ENCODE measurements at places on chromosomes 1 and 21.

DNA sequence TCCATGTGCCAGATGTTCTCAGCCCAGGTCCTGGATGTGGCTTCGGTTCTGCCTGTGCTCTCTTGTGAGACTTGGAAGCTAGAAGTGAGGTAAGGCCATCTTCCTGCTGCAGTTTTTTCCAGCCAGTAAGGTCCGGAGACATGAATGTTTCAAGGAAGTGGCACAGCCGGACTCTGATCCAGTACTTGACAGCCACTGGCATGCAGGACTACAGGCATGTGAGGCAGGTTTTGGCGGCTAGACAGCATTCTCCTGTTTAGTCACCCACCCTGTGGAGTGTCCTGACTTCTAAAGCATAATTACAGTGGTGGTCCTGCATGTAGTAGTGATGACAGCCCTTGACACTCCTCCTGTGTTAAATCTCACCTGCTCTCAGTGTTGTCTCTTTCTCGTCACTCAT is 72.3 kb downstream of the TNFSF4 start:
- DNase-seq: no peak

- no peak for DNase-seq
Measured at GRCh38 chr1:182394055-182394775, 2.6 kb upstream of the GLUL start.

- DNase-seq: no peak
Measured at GRCh38 chr1:154812877-154813276, 57.2 kb downstream of the KCNN3 start.

GRCh38 chr1:88890791-88891317 is 513 bp downstream of the GTF2B start:
- DNase-seq: peak; percentile 56

DNA sequence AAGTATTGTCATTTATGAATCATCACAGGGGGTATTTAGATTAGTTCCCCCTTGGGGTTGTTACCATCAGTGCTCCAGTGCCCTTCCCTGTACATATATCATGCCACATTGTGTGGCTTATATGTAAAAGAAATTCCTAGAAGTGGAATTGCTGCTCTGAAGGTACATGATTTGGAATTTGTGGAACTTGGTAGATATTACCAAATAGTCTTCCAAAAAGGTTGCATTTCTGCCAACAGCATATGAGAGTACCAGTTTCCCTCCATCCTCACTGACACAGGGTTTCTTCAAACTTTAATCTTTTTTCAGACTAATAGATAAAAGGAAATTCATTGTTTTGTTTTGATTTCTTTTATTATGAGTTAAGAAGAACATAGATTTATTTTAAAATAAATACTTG is 41.3 kb downstream of the AKNAD1 start:
- no peak for DNase-seq

DNA sequence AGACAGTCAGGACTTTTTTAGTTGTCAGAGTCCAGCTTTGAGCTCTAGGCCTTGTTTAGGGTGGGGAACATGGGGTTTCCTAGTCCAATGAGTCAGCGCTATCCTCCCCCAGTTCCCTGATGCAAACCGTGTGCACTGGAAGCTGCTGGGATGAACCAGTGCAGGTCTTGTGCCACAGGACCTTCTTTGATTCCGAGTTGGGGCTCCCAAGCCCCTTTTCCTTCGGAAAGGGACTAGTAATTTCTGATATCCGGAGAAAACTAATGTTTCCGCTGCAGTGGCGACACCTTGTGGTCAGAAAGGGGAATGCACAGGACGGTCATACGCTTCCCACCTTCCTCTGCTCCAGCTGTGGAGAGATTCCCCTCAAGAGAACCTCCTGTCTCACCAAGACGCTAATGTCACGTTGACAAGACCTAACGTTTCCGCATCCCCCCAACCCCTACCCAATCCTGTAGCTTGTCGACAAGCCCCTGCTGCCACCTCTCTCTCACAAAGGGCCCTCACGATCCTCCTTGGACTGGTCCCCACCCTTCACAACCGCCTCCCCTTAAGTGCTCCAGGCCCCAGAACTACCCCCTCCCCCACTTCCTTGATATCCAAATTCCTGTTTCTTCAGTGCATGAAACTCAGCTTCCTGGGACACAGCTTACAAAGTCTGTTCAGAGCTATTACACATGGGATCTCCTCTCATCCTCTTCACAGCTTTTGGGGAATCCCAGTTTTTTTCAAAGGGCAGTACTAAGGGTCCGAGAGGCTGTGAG is 30.9 kb downstream of the GPA33 start:
- DNase-seq: peak; percentile 40

DNA sequence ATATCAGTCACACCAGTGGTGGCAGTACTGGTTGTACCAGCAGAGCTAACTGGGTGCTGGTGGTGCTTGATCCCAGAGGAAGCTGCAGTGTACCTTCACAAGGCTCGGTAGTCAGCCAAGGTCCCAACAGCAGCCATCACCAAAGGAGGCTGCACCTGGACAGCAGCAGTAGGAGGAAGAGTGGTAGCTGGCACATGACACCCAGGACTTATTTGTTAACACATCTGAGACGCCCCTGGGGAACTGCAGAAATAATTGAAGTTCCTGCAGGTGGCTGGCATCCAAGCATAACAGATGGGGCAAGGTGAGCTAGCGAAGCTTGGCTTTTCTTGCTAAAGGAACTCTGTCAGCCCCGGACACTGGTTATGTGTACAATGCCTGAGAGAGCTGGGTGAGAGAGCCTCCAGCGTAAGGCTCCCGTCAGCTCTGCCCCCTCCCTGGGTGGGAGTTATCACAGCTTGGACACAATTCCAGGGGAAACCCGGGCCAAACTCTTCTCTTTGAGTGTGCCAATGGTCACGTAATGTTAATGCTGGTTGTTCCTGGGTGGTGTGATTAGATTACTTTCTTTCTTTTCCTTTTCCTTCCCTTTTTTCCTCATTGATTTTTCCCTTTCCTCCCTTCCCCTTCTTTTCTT is 29.1 kb upstream of the PARP1 start:
- peak; percentile 80 for DNase-seq

DNA sequence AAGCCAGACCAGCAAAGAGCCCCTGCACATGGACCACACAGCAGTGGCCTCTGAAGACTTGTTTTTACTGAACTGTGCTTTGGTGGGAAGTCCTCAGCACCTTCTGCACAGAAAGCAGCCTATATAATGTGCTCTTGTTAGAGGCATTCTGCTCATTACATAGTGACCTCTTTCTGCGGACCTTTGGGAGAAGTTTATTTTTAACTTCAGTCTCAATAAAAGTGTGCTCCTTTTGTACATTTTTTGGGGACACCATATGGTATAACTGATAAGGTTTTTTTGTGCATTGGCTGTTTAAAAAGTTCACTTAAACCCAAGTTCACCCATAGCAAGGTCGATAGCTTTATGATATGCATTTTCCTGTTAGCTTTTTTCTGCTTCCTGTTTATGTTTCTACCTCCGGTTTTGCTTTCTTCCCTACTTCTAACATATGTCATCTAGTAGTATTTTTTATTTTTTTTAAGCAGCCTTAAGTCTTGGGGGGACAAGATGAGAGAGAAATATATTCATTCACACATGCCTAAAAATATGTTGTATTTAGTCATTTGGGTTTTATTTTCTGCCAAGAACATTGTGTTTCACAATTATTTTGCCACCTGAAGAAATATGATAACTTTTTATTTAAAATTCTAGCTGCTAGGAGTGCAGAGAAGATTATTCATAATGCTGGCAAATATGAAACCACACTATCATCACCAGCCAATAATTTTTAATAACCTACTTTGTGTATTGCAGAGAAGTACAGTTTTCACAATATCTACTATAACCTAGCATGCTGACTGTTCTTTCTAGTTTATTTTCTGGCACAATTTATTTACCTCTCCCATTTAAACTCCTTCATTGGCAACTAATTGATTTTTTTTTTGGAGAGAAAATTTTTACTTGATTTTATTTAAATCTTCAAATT is 22.9 kb upstream of the SLC19A2 start:
- DNase-seq: peak; percentile 8

DNA sequence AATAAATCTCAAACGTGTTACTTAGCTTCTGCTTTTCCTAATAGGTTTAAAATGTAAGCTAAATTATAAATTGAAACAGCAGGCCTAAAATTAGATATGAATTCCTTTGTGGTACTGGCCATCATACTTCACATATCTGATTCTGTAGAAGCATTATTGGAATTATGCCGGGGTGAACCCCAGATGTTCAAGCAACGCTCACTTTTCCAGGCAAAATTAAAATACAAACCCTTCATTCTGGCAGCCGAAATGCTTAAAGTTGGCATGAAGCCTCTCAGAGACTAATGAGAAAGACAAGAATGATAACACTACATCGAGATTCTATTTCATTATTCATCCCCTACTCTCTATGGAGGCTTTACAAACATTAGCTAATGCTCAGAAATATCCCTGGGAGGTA is 1352.7 kb upstream of the ADGRL2 start:
- no peak for DNase-seq

DNA sequence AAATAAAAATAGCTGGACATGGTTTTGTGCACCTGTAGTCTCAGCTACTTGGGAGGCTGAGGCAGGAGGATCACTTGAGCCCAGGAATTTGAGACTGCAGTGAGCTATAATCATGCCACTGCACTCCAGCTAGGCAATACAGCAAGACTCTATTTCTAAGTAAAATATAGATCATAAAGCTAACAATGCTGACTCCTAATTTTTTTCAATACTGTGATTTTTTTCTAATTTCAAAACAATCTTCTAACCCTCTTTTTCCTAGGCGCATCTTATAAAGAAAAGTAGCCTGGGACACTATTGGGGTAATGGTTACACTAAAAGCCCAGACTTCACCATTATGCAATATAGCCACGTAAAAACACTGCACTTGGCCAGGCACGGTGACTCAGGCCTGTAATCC is 81.3 kb downstream of the PTPN14 start:
- no peak for DNase-seq

DNA sequence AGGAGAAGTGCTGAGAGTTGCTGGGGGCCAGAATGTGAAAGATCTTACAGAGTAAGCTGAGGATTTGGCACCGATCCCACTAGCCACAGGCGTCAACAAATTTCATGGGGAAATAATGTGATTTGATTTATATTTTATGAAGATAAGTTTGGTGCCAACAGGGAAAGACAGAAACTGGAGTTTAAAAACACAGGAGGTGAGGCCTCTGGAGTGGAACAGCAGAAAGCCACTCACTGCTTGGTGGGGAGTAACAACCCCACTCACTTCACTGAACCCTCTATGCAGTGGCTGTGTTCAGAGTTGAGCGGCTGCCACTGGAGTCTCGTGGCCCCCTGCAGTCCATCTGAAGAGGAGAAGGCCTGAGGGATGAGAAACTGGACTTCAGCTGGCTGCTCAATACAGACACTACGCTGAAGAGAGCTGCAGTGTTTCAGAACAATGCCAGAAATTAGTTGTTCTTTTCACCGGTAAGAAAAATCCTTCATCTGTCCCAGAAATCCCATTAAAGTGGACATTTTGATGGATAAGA is 48.0 kb upstream of the RXRG start:
- DNase-seq: no peak

DNA sequence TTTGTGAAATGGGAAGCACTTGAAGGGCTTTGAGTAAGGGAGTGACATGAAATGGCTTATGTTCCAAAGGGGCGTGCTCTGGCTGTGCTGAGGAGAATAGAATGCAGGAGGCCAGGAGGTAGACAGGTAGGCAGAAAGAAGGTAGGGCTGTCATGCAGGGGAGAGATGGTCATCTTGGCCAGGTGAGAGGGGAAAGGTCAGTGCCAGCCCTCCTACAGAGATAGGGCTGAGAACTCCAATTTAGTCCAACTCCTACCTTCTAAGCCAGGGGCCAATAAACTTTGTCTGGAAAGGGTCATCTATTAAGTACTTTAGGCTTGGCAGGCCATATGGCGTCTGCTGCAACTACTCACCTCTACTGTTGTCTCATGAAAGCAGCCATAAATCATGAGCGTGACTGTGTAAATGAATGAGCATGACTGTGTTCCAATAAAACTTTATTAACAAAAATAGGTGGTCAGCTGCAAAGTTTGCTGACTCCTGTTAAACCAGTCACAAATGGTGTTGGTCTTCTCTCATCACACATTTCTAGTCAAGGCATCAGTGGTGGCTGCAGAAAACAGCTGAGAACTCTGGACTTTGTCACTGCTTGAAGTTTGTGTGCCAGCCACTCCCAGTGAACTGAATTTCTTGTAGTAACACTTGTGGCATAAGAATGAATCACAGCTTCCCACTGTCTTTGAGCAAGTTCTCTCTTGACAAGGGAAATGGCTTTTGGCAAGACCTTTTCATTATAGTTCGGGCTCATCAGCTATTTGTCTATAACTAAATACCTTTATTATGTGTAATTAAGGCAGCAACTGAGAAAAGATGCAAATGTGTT is 32.0 kb upstream of the CD2 start:
- no peak for DNase-seq

DNA sequence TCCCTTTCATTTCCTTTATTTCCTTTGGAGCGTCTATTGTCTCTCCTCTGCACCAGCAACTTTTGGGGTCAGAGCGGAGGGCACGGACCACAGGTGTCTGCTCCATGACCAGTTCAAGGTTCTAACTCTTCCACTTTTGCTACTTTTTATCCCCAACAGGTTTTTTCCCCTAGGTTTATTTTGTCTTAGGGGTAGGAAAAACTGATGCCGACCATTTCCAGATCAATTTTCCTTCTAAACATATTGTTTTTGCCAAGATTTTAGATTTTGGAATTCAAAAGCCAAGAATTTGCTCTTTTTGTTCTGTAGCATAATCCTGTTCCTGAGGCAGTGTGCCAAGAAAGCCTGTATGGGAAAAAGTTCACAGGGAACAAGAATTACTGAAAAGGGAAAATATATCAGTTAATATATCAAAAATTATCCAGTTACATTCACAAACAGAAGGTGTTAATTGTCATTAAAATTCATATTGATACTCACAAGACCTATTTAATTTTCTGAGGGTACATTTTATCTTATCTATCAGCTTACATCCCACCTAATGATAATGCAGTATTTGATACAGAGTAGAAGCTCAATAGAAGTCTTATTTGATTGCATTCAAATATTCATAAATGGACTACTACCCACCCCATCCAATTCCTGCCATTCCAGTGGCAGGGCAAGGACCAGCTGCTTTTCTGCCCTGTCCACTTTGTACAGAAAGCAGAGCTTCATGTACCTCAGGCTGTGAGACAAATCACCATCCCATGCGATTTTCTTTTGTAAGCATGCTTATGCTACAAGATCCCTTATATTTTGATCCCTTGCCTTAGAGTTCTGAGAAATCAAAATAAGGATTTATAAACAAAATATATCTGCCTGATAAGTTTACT is 31.2 kb downstream of the TSEN15 start:
- DNase-seq: no peak

GRCh38 chr1:173206816-173207568 is at the start of gene TNFSF4:
Gene TNFSF4, minus strand, starts transcription at chr1:173207331. Its CDS starts 155 bp downstream, at chr1:173207176.
- DNase-seq: no peak

DNA sequence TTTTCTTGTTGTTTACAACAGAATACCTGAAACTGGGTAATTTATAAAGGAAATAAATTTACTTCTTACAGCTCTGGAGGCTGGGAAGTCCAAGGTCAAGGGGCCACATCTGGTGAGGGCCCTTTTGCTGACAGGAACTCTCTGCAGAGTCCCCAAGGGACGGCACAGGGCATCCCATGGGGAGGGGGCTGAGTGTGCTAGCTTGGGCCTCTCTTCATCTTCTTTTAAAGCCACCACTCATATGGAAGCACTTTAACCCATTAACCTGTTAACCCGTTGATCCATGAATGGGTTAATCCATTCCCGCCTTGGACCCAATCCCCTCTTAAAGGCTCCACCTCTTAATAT is 76.3 kb downstream of the OBSCN start:
- no peak for DNase-seq

- DNase-seq: no peak
Measured at GRCh38 chr1:183206538-183207122, 20.6 kb downstream of the LAMC2 start.

GRCh38 chr1:11129649-11130390 is 30.2 kb upstream of the EXOSC10 start:
- peak; percentile 60 for DNase-seq

GRCh38 chr21:45531393-45532215 is 10.6 kb downstream of the SLC19A1 start:
- DNase-seq: no peak

All from NCI-H510A treated with DMSO at 0.1 percent for 48 hours (cell line).